ENCODE measurements at places on chromosomes 2 and 18.

DNA sequence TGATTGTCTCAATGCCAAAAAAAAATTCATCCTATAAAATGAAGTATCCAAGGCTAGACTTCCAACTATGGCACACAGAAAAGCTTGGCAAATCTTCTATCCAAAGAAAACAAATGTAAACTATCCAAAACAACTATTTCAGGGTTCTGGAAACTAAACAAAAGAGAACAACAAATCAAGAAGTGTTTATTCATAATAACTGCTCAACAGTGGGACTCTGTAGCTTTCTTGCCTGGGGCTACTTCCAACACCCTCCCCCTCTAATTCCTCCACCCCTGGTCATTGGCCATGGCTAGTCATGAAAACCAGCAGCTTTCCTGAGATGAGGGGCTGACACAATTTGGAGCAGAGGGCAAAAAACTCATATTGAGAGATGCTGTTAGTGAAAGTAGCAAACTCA lies 107.0 kb downstream of the EXOC6B start:
- DNase-seq: no peak

- DNase-seq: no peak
Observed at GRCh38 chr2:124524155-124524915, 499.2 kb downstream of the CNTNAP5 start.

- no peak for DNase-seq
Observed at GRCh38 chr2:211766689-211767088, 771.9 kb downstream of the ERBB4 start.

DNA sequence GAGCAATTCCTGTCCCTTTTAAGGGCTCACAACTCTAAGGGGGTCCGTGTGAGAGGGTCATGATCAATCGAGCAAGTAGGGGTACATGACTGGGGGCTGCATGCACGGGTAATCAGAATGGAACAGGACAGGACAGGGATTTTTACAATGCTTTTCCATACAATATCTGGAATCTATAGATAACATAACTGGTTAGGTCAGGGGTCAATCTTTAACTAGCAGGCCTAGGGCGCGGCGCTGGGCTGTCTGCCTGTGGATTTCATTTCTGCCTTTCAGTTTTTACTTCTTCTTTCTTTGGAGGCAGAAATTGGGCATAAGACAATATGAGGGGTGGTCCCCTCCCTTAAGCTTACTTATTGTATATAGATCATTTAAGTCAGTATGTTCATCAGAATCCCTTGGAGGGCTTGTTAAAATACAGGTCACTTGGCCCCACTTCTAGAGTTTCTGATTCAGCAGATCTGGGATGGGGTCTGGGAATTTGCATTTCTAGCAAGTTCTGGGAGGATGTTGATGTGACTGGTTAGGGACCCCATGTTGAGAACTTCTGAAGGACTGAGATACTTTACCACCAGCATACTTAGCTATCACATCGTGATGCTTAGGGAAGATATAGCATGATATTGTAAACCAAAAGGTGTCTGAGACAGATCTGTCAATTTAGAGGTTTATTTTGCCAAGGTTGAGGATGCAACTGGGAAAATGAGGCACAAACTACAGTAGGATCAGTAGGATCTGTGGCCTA lies 2.8 kb upstream of the INPP4A start:
- DNase-seq: no peak

DNA sequence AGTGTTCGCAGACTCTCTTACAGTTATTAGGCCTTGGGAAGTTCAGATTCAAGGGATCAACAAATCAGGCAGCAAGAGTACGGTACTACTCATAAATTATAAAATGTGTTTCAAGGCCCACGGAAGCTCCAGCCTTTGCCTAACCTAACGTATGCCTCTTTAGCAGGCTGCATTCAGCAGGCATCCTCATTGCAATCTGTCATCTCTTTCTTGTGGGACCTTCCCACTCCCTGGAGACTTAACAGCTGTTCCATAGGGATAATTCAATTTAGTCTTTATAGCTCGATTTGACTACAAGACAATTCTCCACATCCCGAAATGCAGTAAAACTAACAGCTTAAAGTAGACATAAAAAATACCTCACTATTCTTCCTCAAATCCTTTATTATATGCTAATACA lies 453.7 kb downstream of the CNTNAP5 start:
- DNase-seq: no peak

GRCh38 chr2:28952836-28953211 lies 28.3 kb upstream of the TOGARAM2 start:
- DNase-seq: no peak

DNA sequence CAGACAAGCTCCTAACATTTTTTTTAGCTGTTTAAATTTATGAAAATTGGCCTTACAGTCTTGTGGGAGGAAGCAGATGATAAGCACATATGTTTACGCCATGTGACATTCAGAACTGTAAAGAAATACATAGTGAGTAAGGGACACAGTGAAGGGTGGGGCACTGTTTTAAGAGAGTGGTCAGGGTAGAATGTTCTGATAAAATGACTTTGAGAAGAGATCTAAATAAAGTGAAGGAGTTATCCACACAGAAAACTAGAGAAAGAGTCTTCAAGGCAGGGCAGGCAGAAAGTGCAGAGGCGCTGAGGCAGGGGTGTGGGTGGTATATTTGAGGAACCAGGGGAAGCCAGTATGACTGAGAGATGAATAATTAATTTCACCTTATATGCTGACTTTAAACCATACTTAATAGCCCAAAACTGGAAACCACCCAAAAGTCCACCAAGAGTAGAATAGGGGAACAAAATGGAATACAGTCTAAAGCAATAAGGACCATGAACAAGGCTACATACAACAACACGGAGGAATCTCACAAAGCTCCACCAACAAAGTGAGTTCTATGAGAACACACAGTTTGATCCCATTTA lies 8.6 kb downstream of the MREG start:
- DNase-seq: no peak

DNA sequence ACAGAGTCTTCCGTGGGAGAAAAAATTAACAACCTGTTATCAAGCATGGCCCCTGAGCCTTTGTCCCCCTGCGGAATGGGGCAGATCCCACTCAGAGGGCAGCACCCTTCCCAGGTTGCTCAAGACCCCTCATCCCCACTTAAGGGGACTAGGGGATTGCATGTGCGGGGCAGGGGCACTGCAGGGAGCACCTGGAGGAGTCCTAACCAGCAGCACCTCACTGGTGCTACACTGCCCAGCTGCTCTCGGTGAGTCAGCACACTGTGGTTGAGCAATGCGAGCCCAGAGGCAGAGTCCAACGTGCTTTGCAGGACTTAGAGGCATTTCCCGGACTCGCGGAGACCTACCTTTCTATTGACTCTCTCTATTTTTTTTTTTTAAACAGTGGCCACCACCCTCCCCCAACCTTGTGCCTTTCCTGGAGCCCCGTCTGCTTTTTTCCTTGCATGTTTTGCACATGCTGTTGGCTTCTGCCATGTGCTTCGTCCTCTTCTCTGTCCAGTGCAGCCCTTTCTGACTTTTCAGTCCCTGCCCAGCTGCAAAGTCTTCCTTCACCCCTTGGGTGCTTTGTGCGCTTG lies 74.0 kb downstream of the IL1R2 start:
- no peak for DNase-seq

DNA sequence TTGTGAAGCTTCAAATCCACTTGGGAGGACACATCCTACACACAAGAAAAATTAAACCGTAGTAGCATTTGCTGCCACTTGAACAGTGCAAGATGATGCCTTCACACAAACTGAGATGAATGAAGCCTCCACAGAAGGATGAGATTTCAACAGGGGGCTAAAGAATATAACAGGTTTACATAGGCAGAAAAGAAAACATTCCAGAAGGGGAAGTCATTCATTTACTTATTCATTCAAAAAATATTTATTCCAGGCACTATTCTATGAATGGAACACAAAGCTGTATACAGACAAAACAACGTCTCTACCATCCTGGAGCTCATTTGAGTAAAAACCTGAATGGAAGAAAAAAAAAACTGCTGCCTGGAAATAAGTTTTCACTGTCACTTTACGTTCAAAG lies 170.5 kb downstream of the CDH20 start:
- DNase-seq: no peak

DNA sequence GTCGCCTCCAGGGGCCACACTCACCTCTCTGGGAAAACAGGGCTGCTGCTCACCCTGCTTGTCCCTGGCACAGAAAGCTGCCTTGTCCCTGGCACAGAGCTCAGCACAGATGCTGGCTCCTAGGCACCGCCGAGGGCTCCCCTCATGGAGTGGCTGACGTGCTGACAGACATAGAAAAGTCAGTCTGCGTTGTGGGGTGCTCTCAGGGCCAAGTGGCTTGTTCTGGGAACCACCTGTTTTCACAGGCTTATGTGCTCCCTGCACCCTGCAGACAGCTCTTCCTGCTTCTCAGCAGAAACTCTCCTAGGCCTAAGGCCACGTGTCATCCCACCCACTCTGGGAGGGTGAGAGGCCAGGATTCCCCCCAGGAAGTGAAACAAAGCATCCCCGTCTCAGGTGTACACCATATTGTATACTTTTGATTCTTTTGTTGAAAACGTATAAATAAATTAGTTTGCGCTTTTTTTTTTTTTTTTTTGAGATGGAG lies 84.7 kb upstream of the TMEM200C start:
- no peak for DNase-seq

DNA sequence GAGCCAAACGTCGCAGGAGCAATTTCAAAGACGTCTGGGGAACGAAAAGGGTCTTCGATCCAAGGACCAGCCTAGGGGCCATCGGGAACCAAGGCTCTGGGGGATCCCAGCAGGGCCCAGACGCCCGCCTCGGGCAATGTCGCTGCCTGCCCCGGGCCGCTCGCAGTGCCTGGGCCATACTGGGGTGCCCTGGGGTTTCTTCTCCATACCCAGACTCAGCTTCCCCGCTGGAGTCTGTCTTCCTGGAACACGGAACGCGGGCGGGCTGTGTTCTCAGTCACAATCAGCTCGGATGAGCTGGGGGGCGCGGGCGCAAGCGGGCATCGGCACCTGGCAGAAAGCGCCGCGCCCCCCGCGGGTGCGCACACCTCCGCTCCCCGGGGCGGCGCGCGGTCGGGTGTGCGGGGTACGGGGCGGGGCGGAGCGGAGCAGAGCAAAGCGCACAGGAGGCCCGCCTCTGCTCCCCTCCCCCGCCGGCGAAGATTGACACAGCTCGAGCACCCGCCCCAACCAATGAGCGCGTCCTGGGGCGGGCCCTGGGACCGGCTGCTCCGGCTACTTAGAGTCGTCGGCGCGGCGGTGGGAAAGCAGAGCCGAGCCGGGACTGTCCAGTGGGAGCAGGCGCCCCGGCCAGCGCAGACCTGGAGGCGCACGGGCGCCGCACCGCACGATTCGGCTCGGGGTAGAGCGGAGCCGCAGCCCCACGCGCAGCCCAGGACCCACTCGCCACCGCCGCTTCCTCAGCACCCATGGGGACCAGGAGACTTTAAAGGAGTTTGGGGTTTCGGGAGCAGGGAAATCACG lies at the start of gene LRATD1:
Gene LRATD1, plus strand, starts transcription at position 585 of the 804 bp plus-strand sequence. CDS start 1,263 bp downstream, outside the sequence.
- DNase-seq: peak; percentile 79

DNA sequence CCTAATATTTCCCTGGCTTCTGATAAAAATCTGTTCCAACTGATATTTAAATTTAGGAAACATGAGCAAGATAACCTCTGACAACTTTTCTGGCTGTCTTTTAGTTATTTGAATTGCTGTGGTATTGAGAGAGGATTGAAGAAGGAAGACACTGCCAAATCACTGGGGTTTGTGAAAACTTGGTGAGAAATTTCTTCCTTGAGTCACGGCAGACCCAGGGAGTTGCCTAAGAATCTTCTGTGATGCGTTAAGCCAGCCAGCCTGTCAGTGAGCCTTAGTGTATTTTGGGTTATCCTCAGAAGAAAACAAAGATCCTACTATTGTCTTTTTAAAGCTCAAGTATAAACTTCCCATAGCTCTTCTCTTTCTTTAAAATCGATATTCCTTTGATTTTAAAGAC lies 17.5 kb upstream of the DOK6 start:
- no peak for DNase-seq

DNA sequence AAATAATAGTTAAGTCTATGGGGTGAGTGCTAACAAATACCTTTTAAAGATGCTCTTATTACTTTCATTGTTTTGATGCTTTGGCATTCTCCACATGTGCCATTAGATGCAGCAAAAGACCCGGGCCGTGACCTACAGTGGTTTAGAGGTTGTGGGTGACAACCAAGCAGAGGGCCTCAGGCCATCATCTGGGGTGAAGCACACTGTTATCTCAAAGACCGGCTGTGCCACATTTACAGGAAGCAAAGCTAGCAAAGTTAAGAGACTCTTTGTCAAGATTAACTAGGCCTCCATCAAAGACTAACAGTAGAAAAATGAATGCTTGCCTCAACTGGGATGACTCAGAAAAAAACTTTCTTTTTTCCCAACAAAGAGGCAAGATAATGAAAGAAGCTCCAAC lies 695.3 kb downstream of the SATB2 start:
- DNase-seq: no peak

Measured in SW 1271 (cell line).